HAP-1 (cell line): ENCODE measurements at places on chromosomes 1 and 21.

GRCh38 chr1:97654876-97655585 is 265.8 kb downstream of the DPYD start:
- no peak for DNase-seq

DNA sequence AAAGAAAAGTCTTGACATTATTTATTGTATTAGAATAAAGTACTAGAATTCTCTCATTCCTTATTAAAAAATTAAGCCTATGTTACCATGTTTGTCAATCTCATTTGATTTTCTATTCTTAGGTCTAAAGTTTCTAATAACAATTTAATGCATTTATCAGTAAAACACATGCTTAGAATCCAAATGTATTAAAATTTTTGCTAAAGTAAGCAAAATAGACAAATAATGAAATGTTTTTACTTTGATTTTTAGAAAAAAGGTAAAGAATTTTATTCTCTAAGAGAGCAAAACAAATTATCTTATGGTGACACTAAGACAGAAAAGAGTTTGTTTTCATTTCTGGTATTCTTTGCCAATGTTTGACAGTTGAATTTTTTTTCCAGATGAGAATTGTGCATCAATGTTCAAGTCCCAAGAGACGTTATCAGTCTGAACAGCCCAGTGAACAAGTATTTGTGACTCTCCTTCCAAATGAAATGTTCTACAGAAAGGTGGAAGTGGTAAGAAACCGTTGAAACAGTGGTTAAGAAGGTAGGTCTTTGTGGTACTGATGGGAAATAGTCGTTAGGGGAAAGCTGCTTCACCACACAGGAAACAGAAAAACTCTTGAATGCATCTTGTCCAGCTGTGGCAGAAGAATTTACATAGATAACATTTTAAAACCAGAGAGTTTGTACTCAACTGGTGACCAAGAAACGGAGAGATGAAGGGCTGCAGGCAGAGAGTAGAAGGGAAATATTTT is 402.5 kb downstream of the PTPRC start:
- no peak for DNase-seq

DNA sequence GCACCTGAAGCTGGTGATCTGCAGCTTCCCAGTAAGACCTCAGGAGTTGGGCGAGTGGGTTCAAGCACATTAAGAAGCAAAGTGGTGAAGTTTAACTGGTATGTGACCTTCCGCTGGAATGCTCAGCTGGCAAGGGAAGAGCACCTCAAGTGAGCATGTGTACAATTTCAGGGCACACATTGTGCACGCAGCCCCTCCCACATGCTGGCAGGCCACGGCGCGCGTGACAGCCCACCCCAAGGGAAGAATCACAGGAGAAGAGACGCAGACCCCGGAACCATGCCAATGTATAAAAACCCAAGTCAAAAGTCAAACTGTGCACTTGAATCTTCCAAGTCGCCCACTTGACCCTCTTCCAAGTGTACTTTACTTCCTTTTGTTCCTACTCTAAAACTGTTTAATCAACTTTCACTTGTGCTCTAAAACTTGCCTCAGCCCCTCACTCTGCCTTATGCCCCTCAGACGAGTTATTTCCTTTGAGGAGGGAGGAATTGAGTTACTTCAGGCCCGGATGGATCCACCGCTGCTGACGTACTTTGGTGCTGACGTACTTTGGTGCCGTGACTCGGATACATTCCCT is 20.0 kb downstream of the LRRC3 start:
- DNase-seq = no peak

GRCh38 chr1:25123551-25123950 is 108.8 kb downstream of the SYF2 start:
- DNase-seq = no peak

DNA sequence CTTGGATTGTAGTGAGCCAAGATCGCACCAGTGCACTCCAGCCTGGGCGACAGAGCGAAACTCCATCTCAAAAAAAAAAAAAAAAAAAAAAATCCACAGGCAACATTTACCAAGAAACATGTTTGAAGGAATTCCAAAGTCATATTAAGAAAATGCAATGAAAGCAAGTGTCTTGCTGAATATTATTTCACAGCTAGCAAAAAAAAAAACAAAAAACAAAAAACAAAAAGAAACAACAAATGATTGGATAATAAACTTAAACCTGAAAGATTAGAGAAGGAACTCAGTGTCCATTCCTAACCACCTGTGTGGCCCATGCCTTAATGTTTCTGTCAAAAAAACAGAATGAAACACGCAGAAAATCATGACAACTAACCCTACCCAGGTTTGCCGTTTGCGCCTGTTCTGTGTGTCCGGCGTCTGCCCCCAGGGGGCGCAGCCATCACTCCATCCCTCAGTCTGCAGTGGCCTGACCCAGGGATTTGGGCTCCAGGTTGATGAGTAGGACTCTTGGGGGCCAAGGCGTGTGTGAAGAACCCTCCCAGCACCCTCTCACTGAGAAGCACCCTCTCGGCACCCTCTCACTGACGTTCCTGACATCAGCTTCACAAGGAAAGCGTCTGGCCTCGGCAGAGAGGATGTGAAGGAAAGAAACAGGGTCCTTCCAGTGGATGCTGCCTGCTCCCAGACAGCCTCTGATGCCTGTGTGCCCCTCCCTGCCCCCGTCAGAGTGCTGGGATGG is 19.2 kb upstream of the PTTG1IP start:
- DNase-seq = no peak

GRCh38 chr1:210750468-210750867 is 383.5 kb downstream of the KCNH1 start:
- DNase-seq = no peak

DNA sequence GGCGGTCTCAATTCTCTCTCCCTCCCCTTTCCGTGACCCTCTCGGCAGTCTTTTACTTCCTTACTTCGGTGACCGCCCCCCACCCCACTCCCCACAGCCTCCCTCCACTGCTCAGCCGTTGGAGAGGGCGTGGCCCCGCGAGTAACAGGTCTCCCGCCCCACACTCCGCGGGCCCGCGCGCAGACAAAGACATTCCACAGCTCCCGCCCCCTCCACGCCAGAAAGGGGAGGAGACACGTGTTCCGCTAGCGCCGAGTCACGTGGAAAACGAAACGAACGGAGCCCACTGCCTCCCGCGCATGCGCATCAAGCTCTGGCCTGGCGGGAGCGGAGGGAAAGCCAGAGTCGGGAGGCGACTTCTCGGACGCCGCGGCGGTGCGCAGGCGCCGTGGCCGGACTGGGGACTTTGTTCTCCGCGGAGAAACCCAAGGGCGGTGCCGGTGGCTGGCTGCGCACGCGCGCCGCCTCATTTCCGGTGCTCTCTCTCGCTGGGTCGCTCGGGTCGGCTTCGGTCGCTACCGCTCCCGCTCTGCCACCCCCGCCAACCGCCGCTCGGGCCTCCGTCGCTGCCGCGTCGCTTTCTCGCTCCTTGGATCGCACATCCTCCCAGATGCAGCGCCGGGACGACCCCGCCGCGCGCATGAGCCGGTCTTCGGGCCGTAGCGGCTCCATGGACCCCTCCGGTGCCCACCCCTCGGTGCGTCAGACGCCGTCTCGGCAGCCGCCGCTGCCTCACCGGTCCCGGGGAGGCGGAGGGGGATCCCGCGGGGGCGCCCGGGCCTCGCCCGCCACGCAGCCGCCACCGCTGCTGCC is at the start of gene KHDRBS1:
KHDRBS1 (plus strand) TSS at position 483 of the 813 bp plus-strand sequence; CDS start at position 611, 128 bp downstream.
- peak; percentile 99 for DNase-seq

DNA sequence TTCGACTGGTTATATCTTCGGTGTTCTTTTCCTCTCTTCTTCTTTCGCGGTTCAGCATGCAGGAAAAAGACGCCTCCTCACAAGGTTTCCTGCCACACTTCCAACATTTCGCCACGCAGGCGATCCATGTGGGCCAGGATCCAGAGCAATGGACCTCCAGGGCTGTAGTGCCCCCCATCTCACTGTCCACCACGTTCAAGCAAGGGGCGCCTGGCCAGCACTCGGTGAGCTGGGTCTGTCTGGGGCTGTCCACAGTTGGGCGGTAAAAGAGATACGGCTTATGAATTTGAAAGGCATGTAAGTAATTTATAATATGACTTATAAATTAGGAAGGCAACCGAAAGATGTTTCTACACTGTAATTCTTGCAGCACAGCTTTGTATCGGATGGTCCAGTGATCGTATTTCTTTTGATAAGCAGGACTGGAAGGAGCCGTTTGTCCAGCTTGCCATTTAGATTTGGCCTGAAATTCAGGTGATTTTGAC is 334 bp downstream of the CTH start:
- DNase-seq = no peak

GRCh38 chr1:63807046-63807445 is 33.2 kb downstream of the ROR1 start:
- no peak for DNase-seq

DNA sequence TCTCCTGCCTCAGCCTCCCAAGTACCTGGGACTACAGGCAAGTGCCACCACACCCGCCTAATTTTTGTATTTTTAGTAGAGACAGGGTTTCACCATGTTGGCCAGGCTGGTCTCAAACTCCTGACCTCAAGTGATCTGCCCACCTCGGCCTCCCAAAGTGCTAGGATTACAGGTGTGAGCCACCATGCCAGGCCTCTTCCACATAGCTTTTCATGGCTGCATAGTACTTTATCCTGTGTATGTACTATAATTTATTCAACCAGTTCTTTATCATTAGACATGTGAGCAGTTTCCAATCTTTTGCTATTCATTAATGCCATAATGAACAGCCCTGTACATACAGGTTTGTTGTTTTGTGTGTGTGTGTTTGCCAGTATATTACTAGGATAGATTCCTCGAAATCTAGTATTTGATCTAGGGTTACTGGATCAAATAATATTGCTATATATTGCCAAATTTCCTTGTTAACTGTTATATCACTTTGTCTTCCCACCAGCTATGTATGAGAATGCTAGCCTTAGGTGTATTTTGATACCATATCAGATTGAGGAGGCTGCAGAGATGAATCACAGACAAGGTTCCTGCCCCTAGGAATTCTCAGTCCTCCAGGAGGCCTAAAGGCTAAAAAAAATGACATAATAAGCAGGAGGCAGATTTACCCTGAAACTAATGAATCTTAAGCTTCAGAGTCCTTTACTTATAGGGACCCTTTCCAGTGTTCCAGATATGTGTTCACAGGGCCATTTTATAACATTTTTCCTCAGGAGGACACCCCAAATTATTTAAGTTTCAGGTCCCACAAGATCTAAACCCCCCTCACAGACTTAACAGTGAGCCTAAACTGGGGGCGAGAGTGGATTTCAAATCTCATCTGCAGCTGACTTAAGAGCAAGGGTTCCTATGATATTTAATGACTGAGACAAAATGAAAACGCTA is 2.1 kb upstream of the PDIK1L start:
- no peak for DNase-seq
